ENCODE measurements at places on chromosomes 2 and 18.

GRCh38 chr2:233449081-233449901 is 95.0 kb downstream of the DGKD start:
- no peak for DNase-seq

DNA sequence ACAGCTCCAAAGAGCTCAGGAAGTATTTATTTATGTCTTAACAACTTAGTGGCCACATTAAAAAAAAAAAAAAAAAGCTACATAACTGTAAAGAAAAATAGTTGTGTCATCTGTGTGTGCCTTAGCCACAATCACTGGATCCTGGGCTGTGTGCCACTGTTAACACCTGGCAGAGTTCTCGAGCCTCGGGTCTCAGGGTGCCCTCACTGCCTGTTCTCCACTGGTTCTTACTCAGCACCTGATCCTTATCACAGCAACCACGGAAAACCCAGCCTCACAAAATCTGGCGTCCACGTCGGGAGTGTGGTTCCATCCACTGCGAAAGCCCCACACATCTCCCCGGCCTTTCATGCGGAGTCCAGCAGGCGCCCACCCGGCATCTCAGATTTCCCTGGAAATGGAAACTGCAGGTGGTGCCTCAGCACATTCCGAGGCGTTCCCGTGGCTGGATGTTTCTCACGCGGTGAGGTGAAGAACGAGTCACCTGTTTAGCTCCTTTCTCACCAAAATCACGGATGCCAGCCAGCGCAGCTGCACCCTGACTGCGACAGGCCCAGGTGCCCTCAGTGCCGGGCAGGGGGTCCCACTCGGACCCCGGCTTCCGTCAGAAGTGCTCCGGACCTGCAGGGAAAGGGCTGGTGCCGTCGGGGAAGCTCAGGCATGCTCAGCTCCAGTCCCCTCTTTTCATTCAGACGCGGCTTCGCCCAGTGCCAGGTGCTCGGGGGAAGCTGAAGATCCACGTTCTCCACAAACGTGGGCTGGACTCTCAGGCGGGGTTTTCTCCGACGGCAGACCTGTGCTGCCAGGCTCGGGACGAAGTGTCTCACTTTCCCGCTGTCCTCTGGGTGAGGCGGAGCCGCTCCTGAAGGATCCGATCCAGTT is 198.7 kb upstream of the SALL3 start:
- no peak for DNase-seq

GRCh38 chr2:220704081-220704480 is 868.0 kb downstream of the EPHA4 start:
- no peak for DNase-seq

GRCh38 chr2:36589230-36589630 is 8.7 kb downstream of the FEZ2 start:
- no peak for DNase-seq

DNA sequence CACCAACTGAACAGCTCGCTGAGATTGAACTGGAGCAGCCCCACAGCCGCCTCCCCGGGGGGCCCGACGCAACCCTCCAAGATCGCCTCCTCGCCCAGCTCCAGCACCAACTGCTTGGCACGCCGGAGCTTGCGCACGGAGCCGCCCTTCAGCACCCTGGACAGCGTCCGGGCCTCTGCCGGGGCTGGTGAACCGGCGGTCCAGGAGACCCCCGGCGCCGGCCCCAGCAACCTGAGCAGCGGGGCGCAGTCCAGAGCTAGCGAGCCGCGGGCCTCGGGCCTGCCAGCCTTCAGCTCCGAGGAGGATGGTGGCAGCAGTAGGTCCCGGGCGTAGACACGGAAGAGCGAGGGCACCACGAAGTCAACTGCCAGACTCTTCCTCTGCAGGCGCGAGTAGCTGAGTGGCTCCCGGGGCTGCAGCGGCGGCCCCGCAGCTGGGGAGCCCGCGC is 1.2 kb downstream of the ALK start:
- no peak for DNase-seq

GRCh38 chr18:59022167-59022945 is 117.3 kb upstream of the SEC11C start:
- no peak for DNase-seq

DNA sequence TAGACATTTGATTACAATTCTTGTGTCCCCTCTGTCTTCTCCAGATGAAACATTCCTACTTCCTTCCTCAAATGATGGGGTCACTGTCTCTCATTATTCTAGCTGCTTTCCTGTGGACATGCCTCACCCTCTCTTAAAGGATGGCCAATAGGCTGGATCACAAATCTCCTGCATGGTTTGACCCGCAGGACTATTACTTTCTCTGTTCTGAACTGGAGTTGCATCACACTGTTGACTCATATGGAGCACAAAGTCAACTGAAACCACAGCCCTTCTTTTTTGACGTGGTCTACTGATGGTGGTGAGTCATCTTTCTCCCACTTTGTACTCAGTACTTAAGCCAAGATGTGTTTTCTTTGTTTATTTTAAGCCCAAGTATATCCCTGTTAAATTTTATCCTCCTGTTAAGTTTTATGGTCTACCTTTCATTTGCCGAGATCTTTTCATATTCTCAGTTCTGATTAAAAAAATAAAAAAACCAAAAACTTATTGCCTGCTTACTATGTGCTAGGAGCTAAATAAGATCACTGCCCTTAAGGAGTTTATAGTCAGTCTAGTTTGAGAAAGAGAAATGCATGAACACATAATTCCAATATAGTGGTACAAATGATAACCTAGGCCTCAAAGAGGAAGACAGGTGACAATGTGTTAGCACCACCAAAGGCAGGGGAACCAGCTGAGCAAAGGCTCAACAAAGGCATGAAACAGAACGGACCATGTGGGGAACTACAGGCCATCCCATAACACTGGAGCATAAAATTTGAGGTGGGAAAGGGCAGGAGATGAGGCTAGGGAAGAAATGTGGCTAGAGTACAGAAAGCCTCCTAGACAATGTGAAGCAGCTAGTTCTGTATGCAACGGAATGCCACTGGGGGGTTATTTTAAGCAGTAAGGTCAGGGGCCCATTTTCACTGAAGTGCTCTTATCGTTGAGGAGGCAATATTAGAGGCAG is 67.6 kb upstream of the ZFP36L2 start:
- DNase-seq = no peak

- DNase-seq = no peak
These were observed 39.7 kb upstream of the HDAC4 start for GRCh38 chr2:239440511-239440959.

DNA sequence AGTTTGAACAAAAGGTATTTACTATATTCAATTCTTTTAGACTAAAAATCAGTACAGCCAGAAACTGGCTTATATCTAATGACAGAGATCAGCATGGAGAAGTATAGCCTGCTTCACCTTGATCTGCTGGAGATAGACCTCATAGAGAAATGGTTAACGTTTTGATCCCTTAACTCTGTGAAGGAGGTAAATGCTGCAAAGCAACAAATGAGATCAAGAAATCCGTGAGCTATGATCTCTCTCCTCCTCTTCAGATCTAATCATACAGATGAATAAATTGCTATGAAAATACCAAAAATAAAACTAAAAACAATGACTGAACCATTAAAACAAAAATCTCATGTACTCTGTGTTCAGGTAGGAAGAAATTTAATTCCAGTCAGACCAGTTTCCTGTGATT is 42.8 kb downstream of the KLHL14 start:
- DNase-seq = no peak

GRCh38 chr2:241649927-241650326 is 12.4 kb downstream of the ATG4B start:
- DNase-seq = no peak

DNA sequence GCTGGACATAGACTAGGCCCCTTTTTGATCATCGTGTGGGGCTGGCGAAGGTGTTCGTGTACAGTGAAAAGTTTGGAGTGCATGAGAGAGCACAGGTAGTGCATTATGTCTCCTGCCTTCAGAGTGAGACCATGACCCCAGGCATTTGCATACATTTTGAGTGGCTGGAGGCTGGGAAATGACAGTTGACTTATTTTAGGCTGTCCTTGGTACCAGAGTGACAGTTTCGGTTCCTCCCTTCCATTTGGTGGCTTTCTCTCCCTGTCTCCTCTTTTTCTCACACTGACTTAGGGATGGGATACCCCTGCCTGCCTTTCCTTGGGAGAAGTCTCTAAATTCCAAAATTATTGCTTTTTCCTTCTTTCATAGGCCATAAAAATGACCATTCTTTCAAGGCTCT is 20.1 kb downstream of the SERPINB12 start:
- no peak for DNase-seq

- no peak for DNase-seq
These were observed 36.0 kb downstream of the FAM110C start for GRCh38 chr2:10222-10875.

DNA sequence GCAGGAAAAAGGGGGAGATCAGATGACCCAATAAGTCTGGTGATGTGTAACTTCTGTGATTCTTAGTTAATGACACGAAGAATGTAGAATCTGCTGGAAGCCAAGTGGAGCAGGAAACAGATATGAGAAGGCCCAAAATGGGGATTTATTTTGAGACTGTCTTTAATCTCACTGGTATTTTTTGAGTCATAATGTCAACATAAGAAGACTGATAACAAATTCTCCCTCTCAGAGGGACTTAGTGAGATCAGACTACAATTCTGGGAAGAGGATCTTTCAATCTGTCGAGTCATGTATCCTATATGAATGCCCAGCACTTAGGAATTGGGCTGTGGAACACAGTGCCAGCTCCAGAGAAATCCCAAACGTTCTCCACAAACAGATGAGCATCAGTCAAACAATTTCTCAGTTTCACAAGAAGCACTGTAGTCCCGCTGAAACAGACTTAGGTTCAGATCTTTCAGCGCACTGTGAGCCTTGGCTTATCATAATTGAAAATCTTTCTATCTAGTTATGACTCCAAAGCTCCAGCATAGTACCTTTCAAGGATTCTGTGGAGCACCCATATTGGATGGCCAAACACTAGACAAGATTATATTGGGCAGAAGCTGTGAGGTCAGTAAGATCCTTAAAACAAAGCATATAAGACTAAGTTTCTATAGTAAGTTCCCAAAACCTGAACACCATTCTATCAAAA is 738.2 kb downstream of the LRP1B start:
- DNase-seq = no peak

GRCh38 chr18:48359626-48360025 is 49.6 kb downstream of the ZBTB7C start:
- no peak for DNase-seq

GRCh38 chr2:188345426-188345825 is 53.8 kb downstream of the GULP1 start:
- DNase-seq = no peak

- DNase-seq = no peak
These were observed 2.4 kb downstream of the ERBB4 start for GRCh38 chr2:212535996-212536816.

- no peak for DNase-seq
These were observed 37.5 kb downstream of the PSME4 start for GRCh38 chr2:53933329-53933728.

DNA sequence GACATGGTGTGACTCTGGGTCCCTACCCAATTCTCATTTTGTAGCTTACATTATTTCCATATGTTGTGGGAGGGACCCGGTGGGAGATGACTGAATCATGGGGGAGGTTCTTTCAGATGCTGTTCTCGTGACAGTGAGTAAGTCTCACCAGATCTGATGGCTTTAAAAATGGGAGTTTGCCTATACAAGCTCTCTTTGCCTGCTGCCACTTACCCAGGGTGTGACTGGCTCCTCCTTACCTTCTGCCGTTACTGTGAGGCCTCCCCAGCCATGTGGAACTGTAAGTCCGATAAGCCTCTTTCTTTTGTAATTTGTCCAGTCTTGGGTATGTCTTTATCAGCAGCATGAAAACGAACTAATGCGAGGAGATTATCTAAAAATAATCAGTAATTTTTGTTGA is 1683.2 kb upstream of the SLC39A10 start:
- DNase-seq = no peak

GRCh38 chr2:61356261-61356957 is 114.5 kb downstream of the USP34 start:
- DNase-seq = no peak

GRCh38 chr18:79481046-79481790 is 85.5 kb downstream of the NFATC1 start:
- no peak for DNase-seq

GRCh38 chr2:20577495-20578235 is 73.2 kb downstream of the HS1BP3 start:
- DNase-seq = no peak

GRCh38 chr2:110875384-110875725 is 143.0 kb downstream of the ACOXL start:
- no peak for DNase-seq

DNA sequence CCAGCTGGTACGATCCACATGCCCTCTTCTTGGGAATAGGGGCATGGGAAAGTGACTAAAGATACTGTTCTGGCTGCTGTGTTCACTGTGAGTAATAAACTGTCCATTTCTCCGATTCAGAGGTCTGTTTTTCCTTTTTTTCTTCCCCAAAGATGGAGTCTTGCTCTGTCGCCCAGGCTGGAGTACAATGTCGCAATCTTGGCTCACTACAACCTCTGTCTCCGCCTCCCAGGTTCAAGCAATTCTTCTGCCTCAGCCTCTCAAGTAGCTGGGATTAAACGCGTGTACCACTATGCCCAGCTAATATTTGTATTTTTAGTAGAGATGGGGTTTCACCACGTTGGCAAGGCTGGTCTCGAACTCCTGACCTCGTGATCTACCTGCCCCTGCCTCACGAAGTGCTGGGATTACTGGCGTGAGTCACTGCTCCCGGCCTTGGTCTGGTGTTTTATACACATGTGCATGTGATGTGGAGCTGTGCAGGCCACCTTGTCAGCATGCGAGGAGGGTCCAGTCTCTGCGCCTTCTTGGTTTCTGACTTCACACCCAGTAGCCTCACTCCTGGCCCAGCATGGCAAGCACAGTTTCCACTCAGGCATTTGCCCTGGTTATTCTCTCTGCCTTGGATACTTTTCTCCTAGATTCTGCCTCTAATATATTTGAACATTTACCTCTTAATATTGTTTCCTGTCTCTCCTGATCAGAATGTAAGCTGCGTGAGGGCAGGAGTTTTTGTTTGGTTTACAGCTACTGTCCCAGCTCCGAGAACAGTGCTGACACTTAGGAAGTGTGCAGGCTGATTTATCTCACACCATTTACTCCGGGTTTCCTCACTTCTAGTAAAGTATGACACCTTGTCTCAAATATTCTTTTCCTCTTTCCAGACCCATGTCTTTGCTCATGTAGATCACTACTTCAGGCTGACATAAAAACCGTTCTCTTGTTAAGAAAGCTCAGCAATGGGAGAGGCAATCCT is 19.7 kb downstream of the PTPN18 start:
- no peak for DNase-seq

DNA sequence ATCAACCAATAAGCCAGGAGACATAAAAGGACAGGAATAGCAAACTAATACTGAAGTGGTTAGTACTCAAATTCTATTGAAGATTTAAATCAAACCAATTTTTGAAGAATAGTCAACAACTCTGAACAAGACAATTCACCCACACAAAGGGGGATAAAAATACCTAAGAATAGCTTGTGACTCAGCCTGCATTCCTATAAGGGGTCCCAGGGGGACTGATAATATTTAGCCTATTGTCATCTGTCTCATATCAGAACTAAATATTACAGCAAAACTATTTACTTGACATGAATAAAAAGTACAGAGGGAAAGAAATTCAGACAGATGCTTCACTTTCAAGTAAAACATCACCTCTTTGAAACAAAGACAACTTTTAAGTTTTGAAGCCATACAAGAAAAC is 7.7 kb downstream of the ITSN2 start:
- no peak for DNase-seq

Data from stimulated activated CD8-positive, alpha-beta memory T cell treated with anti-CD3 and anti-CD28 coated beads, Interleukin-2, amount 100 ng/mL, for 1 hour (primary cell).